Esophagus squamous epithelium (tissue), 5 donors: ENCODE measurements at places on chromosomes 5 and 9.

- no peak for DNase-seq
These were observed 15.9 kb downstream of the BRD9 start for GRCh38 chr5:876398-877365.

- DNase-seq, result no peak
These were observed 16.8 kb downstream of the STXBP1 start for GRCh38 chr9:127628758-127629467.

DNA sequence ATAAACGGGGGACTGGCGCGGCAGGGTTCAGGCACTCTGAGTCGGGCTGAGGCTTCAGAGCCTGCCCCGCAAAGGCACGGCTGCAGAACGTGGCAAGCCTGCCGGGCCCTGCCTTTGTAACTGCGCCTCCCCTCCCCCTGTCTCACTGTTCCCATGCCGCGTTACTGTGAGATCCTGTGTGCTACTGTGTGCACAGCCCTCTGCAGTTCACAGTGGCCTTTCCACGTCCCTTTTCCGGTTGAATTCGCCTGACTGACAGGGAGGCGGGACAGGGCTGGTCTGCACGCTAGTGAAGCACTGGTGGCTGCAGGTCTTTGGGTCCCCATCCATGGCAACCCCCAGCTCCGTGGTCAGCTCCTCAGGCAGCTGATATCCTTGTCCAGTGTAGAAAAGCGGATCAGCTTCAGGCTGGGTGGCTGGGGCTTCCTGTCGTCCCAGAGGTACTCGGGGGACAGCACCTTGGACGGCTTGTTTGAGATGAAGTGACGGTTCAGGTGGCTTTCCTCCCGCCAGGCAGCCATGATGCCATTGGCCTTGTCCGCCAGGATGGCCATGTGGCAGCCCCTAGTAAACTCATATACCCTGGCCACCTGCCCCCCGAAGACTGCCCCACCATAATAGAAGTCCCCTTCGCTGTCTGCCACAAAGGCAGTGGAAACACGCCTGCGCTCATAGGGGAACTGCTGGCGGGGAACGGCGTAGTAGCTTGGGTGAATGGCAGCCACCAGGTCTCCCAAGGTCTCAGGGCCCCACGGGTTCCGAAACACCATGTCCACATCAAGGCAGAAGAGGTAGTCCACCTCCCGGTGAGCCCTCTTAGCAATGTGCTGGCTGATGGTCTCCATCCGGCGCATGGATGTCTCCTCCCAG is 10.3 kb downstream of the GBGT1 start:
- DNase-seq, result no peak

DNA sequence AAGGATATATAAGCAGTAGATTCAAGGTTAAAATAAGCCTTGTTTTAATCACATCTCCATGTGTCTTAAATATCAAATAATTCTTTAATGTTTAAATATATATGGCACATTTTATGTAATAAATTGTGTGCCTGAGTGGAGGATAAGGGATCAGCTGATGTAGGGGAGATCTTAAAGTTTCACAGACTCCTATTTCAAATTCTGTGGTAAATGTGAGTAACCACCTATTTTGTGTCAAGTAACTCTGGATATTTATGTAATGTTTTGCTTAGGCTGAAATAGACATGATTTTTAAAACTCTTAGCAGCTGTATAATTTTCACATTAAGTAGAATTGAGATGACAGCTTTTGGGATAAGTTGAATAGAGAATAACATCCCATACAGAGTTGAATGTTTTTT is 41.3 kb upstream of the ITGA2 start:
- no peak for DNase-seq

GRCh38 chr5:61589946-61590345 is 257.9 kb downstream of the ZSWIM6 start:
- no peak for DNase-seq

GRCh38 chr5:135569755-135570452 is 8.9 kb downstream of the CXCL14 start:
- no peak for DNase-seq

- DNase-seq, result no peak
These were observed 39.6 kb downstream of the SGCD start for GRCh38 chr5:156366521-156366920.

DNA sequence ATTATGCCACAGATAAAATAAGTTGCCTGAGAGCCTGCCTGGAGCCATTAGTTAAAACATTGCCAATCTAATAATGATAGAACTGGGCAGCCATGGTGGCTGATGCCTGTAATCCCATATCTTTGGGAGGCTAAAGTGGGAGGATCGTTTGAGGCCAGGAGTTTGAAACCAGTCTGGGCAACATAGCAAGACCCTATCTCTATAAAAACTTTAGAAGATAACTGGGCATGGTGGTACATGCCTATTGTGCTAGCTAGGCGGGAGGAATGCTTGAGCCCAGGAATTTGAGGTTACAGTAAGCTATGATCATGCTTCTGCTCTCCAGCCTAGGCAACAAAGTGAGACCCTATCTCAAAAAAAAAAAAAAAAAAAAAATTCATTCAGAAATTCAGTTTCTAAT is 52.6 kb downstream of the RAI14 start:
- DNase-seq, result no peak

GRCh38 chr5:59842999-59843398 is 50.5 kb downstream of the PDE4D start:
- DNase-seq, result no peak

GRCh38 chr5:73437101-73437776 is 11.3 kb downstream of the FOXD1 start:
- DNase-seq, result no peak

GRCh38 chr9:20872340-20872977 is 159.0 kb downstream of the HACD4 start:
- DNase-seq, result no peak

DNA sequence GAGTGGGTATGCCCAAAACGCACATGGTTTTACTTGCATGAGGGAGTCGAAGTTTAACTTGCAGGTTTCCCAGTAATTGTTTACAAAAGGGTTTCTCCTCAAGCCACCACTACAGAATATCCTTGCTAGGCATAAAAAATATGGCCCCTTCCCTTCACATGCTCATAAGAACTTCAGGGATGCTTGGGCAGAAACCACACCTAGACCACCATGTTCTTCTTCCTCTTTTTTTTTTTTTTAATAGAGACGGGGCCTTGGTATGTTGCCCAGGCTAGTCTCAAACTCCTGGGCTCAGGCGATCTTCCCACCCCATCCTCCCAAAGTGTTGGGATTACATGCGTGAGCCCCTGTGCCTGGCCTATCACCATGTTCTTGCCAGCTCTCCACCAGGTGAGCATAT is 18.6 kb upstream of the PLIN2 start:
- DNase-seq, result no peak

GRCh38 chr5:67249590-67249895 is 52.9 kb upstream of the CD180 start:
- DNase-seq, result no peak

DNA sequence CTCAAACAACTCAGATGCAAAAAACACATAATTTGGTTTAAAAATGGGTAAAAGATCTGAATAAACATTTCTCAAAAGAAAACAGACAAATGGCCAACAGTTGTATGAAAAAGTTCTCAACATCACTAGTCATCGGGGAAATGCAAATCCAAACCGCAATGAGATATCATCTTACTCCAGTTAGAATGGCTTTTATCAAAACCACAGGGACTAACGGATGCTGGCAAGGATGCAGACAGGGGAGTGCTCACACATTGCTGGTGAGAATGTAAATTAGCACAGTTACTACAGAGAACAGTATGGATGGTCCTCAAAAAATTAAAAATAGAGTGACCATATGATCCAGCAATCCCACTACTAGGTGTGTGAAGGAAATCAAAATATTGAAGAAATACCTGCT is 589.1 kb upstream of the ADAMTS16 start:
- no peak for DNase-seq

GRCh38 chr9:5002811-5003210 is 17.7 kb downstream of the JAK2 start:
- DNase-seq, result no peak

DNA sequence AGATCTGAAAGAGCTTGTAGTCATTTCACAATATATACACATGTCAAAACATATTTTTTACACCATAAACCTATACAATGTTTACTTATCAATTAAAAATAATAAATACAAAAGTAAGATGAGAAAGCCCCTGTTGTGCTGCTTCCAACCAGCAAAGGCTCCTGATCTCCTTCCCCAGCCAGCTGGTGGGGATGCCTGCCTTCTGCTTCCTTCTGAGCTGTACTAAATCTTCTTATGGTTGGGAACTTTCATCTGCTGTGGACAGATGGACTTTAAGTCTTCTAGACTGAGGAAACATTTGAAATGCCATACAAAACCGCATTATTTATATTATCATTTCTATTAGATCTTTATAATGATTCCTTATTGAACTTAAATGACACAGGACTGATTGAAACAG is 745.3 kb upstream of the CHD1 start:
- DNase-seq, result no peak

GRCh38 chr5:151052836-151053235 is 28.0 kb downstream of the TNIP1 start:
- no peak for DNase-seq

- no peak for DNase-seq
These were observed 129.6 kb downstream of the EPB41L4A start for GRCh38 chr5:112289465-112289864.

DNA sequence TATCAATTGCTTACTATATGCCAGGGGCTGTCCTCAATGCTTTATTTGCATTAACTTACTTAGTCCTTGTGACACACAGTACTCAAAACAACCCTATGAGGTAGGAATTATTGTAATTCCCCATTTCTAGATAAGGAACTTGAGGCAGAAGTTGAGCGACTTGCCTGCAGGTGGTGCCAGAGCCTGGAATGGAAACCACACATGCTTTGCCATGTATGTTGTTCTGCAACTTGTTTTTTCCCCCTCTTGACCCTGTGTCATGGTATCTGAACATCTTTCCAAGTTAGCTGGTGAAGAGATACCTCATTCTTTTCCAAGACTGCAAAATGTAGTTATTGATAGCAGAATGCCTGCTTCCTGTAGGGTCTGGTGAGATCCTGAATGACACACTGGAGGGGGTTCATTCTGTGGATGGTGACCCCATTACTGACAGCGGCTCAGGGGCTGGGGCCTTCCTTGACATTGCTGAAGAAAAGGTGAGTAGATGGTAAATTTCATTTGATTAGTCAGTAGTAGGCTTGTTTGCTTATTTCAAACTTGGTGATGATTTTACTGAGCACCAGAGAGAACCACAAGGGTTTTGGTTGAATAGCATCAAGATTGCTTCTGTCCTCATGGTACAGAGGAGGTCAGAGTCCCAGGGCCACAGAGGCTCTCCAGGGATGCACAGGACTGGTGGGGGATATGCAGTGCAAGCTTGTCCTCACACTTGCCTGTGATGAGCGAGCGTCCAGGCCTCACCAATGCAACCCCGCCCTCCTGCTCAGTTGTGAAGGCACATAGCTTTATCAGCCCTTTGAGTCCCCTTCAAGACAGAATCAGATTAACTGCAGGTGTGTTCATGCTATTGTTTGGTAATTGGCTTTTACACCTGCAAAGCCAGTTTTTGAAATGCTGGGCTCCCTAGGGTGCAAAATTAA is 57.0 kb downstream of the COL15A1 start:
- no peak for DNase-seq

DNA sequence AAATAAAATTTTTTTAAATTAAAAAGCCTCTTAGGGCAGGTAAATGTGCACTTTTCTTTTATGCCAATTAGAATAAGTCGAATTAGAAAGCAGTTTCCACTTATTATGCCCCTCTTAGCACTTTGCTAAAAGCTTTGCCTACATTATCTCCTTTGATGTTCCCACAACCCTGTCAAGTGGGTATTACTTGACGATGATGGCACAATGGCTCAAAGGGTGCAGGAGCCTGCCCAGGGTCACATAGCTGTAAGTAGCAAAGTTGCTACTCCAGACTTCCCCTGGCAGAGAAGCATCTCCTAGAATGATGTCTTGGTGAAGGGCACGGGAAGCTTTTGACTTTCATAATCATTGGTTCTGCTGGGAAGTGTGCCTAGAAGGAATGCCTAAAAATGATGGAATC is 18.4 kb upstream of the IQGAP2 start:
- no peak for DNase-seq

- DNase-seq, result no peak
These were observed 440.4 kb downstream of the HINT1 start for GRCh38 chr5:130724658-130725057.

DNA sequence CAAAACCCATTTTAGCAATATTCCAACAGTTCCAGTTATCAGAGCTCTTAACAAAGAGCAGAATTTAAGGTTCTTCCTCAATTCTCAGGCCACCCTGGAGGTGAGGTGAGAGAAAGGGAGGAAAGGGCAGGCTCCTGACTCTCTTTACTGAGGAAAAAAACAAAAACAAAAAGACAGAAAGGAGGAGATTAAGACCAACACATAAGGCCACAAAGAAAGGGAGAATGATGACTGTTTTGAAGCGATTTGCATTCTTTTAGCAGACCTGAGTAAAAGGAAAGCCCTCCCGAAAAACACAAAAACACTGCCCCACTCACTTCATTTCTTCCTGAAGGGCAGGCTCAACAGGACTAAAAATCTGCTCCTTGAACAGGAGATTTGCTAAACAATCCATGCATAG is 300.5 kb downstream of the ARL15 start:
- no peak for DNase-seq

DNA sequence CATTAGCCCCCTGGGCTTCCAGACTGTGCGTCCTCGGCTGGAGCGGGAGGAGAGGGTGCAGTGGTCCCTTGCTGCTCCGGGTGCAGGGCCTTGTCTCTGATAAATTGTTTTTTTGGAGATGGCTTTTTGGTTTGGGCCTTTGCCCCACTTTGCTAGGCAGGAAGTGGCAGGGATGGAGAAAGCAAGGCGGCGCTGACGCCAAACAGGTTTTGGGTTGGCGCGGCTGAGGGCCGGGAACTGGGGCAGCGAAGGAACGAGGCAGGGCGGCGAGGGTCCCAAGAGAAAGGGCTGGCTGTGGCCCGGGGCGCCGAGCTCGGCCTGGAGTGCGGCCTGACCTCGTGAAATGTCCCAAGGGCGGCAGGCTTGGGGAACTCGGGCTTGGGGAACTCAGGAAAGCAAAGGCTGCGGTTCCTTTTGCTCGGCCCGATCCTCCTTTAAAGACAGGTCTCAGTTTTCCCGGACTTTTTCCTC is 4.1 kb downstream of the LHX2 start:
- DNase-seq, result no peak

- no peak for DNase-seq
These were observed 36.9 kb upstream of the GLRA1 start for GRCh38 chr5:151961557-151961956.

GRCh38 chr9:136327304-136327974 is at the start of gene GPSM1:
GPSM1 (plus strand) TSS chr9:136327539; CDS start chr9:136327696, 157 bp downstream.
- no peak for DNase-seq

GRCh38 chr9:21552244-21553170 is 70.4 kb upstream of the IFNE start:
- DNase-seq, result no peak

DNA sequence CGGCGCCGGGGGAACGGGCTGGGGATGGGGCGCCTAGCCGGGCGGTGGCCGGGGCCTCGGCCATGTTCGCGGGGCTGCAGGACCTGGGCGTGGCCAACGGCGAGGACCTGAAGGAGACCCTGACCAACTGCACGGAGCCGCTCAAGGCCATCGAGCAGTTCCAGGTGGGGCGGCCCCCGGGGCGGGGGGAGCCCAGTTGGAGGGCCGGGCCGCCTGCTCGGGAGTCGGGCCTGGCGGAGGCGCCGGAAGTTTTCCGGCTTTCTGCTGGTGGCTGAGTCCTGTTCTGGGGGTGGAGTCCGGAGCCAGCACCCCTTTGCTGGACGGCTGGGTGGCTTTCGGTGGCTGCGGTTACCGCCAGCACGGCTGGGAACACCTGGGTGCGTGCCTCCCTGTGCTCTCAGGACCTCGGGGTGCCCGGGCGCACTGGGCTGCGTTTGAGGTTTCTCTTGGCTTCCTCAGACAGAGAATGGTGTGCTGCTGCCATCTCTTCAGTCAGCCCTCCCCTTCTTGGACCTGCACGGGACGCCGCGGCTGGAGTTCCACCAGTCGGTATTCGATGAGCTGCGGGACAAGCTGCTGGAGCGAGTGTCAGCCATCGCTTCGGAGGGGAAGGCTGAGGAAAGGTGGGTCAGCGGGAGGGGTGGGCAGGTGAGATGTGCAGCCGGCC is 454 bp downstream of the NELFB start:
- DNase-seq, result no peak
